ENCODE measurements at places on chromosomes 11 and 22.

DNA sequence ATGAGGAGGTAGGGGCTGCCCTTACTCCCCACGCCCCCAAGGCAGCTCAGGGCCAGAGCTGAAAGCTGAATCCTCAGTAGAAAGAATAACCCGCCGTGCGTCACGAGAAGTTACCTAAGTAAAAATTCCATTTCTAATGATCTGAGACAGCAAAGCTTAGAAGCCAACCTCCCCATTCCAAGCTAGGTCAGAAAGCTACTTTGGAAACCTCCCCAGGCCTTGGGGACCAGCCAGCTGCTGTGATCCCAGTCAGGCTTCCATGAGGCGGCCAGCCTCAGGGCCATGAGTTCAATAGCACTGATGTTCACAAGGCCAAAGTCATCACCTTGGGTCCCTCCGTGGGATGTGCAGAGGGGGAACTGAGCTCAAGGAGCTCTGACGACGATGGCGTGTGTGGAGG is 6.9 kb downstream of the SHISAL1 start:
- DNase-seq = no peak

- no peak for DNase-seq
These were observed 812.2 kb downstream of the LRRC4C start for GRCh38 chr11:40647295-40647694.

GRCh38 chr22:28977060-28977459 is 84.6 kb downstream of the C22orf31 start:
- no peak for DNase-seq

DNA sequence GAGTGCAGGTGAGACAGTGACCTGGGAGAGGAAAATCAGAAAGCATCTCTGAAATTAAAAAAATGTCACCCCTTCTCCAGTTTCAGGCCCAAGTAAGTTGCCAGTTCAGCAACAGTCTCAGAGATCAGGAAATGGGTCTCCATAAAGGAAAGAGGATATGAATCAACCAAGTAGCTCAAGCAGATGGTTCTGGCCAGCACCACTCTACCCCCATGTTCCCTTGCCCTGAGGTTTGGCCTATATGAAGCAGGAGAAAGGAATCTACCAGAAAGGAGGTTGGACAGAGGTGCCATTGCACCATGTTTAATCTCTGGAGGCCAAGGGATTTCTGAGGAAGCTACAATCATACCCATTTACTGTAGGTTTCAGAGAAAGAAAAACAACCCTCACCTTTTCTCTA is 7.7 kb downstream of the FZD4 start:
- DNase-seq = peak; percentile 89

DNA sequence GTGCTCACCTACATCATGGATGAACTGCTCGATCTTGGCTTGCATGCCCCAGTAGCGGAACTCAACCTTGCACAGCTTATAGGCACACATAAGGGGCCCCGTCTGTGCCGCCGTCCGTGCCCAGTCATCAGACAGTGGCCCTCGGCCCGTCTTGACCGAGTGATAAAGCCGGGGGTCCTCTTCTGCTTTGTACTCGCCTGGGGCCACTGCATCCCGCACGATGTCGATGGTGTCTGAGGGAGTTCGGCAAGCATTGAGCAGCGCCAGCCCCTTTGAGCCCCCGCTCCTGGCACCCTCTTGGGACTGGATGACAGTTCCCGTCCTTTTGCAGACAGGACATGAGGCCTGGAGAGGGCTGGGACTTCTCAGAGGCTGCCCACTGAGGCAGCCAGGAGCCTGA is 3.3 kb downstream of the PITPNM1 start:
- DNase-seq = no peak

DNA sequence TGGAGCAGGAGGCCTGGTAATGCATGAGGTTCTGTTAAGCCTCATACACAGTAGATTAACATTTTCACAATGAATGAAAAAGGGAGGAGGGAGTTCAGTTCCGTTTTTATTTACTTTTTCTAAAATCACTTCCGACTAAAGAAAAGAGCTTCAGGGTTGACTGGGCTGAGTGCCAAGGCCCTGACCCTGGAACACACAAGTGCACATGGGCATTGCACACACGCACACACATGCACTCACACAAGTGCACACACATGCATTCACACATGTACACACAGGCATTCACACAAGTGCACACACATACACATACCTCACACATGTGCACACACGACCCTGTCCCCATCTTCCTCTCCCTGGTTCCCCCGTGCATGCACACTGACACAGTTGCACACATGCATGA is 303.3 kb downstream of the BRD1 start:
- DNase-seq = no peak

DNA sequence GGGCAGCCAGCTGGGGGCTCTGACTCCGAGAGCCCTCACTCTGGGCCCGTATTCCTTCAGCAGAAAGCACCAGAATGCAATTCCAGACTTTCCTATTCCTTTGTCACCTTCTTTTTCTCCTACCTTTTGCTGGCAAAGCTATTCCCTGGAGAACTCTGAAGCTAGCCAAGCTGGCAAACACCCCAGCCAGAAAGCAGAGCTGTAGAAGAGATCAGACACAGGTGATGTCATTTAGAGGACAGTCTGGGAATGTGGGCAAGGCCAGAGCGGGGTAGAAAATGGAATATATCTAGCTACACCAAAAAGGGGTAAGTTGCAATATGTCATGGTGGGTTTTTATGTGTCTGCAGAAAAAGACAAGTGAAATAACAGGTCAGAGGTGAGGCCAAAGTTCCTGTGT is 205.1 kb downstream of the NXPE2 start:
- no peak for DNase-seq

DNA sequence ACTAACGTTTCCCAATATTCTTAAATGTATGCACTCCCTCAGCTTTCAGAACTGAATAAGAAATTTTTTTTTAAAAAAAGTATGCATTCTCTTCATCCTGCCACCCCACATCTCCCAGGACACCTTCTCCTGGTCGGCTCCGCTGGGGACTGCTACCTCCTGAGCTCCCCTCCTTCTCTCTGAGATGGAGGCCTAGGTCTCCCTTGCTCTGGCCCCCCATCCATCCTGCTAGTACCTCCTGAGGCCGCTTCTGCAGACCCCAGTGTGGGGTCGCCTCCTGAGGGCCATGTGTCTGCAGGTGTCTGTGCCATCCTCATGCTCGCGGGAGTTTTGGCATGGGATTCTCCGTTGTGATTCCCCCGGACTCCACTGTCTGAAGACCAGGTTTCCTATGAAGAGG is 27.8 kb downstream of the FAM118A start:
- no peak for DNase-seq

DNA sequence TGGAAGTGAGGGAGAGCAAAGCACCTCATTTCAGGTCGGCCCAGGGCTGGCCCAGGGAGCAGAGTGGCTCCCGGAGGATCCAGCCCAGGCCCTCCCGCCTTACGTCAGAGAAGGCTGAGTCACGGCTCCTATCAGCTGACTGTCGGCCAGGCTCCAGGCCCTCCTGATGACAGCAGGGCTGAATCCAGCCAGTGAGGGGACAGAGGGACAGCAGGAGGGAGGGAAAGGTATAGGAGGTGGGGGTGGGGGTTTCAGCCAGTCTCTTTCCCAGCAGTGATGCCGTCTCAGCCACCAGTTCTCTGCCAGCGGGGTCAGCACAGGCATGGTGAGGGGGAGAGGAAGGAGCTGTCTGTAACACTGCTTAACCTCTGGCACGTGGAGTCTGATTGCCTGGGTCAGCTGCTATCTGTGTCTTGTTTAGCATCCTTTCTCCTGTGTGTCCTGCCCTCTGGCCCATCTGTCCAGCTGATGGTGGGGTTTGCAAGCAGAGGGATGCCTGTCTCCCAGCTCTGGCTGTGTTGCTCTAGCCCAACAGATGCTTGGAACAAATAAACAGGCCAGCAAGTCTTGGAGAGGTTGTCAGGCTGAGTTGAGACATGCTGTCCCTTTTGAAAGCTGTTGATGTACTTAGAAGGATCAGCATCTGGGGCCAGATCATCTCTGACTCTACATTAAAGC is 74.0 kb downstream of the ADAMTS15 start:
- peak; percentile 91 for DNase-seq

DNA sequence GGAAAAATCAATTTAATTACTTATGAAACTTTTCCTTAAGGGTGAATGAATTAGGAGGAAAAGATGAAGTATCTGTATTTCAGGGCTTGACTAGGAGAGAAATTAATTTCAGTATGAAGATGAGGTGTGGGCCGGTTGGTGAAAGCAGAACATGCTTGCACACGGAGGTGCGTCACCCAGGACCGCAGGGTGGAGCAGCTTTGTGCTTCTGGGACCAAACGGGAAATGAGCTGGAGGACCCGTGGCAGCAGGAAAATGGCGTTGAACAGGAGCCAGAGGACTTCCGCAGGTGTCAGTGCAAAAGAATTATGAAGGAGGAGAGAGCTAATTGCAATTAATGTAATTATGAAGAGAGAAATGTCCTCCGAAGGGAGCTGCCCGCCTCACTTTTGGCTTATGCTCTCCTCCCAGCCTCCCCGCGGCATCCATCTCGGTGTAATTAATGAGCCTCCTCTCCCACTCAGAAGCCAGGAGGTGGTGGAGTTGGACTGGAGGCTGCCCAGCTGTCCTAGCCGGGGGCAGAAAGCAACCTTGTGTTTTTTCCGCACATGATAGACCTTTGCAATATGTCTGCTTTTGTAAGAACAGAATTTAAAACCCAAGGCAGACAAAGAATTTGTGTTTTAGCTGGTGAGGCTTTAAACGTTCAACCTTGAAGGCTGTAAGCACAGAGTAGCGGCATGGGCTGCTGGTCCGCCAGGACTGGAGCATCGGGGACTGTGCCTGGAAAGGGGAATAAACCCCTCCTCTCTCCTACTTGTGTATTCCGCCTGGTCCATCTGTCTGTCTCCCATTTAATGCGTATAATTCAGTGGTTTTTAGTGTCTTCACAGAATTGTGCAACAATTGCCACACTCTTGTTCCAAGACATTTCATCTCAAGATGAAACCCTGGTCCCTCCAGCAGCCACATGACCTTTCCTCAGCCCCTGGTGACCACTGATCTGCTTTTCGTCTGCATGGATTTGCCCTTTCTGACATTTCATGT is 180.6 kb downstream of the TBC1D22A start:
- no peak for DNase-seq

DNA sequence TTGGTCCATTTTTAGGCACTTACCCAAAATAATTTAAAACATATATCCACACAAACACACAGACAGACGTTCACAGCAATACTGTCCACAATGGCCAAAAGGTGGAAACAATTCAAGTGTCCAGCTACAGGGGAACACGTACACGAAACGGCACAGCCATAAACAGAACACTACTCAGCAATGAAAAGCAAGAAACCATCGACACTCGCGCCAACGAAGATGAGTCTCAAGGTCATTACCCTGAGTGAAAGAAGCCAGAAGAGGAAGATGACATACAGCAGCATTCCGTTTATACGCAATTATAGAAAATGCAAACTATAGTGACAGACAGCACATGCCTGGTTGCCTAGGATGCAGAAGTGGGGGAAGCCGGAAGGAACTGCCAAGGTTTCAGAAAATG is 13.4 kb upstream of the COMT start:
- DNase-seq = no peak
